Stimulated activated CD8-positive, alpha-beta memory T cell treated with anti-CD3 and anti-CD28 coated beads, Interleukin-4, amount 100 ng/mL, for 1 hour (primary cell): ENCODE measurements at places on chromosomes 4 and X.

GRCh38 chr4:124061413-124061812 is 651.1 kb downstream of the ANKRD50 start:
- DNase-seq = no peak

DNA sequence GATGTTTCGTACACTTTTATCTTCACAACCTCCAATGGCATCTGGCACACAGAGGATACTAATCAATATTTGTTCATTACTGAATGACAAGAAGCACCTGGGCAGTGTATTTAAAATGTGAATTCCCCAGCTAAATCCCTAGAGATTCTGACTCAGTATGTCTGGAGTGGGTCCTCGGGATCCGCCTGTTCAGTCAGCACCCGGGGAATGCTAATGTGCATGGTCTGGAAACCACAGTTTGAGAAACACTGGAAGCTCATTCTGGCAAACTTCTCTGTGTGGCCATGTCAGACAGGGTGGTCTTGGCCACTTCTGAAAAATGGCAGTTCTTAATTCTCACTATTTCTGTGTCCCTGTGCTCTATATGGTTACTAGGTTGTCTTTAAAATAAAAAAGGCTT is 138.8 kb upstream of the VCX start:
- no peak for DNase-seq

- no peak for DNase-seq
Observed at GRCh38 chr4:2702361-2702760, 53.8 kb downstream of the TNIP2 start.

DNA sequence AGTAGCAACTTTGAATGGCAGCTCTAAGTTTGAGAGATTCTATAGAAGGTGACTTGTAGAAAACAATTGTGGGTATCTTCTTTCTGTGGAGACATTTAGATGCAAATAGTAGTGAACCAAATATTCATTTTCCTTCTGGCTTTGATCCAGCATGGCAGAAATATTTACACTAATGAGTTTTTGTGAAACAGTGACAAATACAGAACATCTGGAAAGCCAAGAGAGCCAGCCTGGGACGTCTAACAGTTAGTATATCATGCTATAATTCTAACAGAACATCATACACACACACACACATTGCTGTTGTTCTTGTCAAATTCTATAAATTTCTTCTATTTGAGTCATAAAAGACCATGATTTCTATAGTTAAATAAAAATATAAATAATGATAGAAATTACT is 1777.9 kb downstream of the ARAP2 start:
- DNase-seq = no peak

GRCh38 chrX:150701377-150701776 is 8.2 kb downstream of the MTMR1 start:
- DNase-seq = no peak

DNA sequence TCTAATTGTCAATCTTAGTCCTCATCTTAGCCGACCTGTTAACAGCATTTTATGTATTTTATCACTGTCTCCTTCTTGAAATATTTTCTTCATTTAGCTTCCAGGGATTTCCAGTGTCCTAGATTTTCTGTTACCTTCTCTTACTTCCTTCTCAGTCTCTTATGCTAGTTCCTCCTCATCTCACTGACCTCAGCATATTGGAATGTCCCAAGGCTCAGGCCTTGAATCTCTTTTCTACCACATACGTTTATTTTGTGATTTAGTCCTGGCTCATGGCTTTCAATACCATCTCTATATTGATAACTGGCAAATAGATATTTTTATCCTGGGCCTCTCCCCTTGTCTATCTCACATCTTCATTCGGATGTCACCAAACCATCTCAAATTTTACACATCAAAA is 61.1 kb downstream of the IQCM start:
- no peak for DNase-seq
